ENCODE measurements at places on chromosomes 1 and 21. TPM values are rescaled to one million over a fixed set of nuclear protein-coding genes. Genes with fewer than 3 reads are reported as not detected.

Gene GNAT2
- total RNA-seq = not detected

Gene WNT4
- total RNA-seq = 0.04 TPM

Gene RHD
- total RNA-seq = not detected

Gene MIXL1
- 3.7 TPM for total RNA-seq

Gene ACTL8
- total RNA-seq = 0.28 TPM

Gene C8A
- not detected for total RNA-seq

Gene SPRR1B
- total RNA-seq = not detected

GRCh38 chr1:89996450-89997110 is 1.7 kb downstream of the ZNF326 start:
- peak overlapping the region; percentile 97 for H3K27ac ChIP-seq
- peaks cover 28% of the 10 kb centered on the region for H3K4me1 ChIP-seq
- no peak for DNase-seq
- peak overlapping the region; percentile 84 for H3K4me3 ChIP-seq
- H3K27me3 ChIP-seq = no peaks in the 10 kb centered on the region

- DNase-seq = no peak
- no peak overlapping the region for H3K4me3 ChIP-seq
- H3K4me1 ChIP-seq = peaks cover 10% of the 10 kb centered on the region
- no peak overlapping the region for H3K27ac ChIP-seq
- no peaks in the 10 kb centered on the region for H3K27me3 ChIP-seq
- H3K36me3 ChIP-seq = peaks cover 26% of the 10 kb centered on the region
These were observed 24.6 kb downstream of the LRRC41 start for GRCh38 chr1:46278807-46279206.

DNA sequence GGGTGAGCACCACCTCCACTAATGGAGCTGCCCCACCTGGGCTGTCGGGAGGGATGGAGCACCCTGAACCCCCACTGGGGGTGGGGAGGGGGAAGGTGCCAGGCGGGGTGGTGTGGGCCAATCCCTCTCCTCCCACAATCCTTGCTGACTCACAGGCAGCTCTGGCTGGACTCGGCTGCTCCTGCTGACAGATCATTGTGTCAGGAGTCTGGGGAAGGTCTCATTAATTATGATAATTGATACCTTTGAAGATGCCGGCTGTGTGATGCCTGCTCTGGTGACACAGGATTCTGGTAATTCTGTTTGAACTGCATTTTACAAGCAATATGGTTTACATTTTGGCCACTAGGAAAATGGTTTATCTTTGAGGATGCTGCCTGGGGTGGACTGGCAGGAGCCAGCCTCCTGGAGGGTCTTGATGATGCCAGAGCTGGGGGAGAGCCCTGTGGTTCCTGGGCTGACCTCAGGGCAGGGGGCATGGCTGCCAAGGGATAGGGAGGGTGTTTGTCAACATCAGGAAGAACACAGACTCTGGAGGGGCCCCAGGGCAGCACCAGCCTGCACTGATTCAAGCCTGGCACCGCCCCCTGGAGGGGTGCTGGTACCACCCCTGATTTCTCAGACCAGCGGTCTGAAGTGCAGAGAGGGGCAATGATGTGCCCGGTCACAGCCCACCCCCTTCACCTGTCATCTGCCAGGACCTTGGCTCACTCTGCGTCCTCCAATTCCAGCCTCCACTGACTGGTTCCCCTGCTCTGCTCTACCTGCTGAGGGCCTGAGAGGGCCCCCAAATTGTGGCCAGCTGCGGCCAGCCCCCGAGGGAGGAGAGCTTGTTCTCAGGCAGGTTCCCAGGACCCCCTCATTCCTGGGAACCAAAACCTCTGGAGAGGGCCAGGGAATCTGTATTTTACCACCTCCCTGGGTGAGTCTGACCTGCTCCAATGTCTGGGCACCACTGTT is 338.8 kb downstream of the MATN1 start:
- H3K27me3 ChIP-seq = no peaks in the 10 kb centered on the region
- H3K4me1 ChIP-seq = peaks cover 5% of the 10 kb centered on the region
- no peaks in the 10 kb centered on the region for H3K36me3 ChIP-seq
- no peak overlapping the region for H3K27ac ChIP-seq

DNA sequence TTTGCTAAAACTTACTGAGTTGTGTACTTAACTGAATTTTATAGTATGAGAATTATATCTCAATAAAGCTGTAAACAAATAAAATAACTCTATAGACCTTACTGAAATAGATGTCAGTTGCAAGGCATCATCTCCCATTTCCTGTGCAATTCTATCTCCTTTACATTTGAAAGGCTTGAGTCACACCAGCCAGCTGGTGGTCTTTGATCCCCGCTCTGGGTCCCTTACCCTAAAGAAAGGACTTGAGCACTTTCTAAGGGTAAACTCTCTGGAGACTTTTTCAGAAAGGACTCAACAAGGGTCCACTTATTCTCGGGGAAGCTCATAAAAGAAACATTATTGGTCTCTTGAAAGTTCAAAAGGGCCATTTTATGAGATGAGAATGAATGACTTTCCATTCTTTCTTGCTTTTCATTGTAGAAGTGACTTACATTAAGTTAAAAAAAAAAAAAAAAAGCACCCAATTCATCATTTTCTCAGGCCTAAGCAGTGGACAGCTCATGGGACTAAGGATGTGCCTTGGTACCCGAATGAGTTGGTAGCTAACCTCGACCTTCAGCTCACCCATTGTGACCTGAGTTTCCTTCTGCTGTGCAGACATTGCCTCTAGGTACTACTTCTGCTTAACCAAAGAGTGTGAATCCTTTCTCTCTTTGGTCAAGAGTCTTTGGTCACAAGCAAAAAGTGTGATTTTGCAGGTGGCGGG is 147.0 kb upstream of the COA6 start:
- H3K27ac ChIP-seq = no peak overlapping the region
- no peak overlapping the region for H3K4me3 ChIP-seq
- no peak for DNase-seq
- peaks cover 22% of the 10 kb centered on the region for H3K4me1 ChIP-seq
- no peaks in the 10 kb centered on the region for H3K27me3 ChIP-seq

DNA sequence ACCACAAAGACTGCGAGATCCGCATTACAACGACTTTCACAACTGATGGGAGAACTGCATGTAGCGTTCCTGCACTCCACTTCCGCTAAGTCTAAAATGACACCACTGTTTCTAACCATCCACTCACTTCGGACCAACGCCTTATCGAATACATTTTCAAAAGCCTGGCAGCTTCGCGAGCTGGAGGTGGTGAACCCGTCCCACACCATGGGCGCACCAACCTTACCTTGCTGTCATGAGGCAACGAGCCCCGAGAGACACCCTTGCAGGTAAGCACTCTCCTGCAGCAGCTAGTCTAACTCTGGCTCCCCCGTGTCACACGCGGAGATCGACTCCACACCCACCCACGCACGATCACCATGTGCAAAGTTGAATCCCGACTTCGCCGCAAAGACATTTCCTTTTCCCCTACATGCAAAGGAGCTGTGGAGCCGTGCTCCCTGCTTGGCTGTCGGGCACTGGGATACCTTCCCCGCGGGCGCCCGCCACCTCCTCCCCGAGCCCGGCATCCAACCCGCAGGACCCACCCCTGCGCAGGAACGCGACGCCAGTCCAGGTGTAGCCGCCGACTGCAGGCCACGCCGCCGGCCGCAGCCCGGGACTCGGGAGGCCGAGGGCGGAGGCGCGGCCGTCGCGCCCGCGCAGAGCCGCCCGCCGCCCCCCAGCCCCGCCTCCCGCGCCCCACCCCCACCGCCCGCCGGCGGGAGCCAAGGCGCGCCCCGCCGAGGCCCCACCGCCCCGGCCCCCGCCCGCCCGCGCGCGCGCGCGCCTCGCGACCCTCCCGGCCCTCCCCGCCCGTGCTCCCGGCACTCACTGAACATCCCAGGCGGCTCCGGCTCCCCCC is 629 bp downstream of the TAF5L start:
- H3K36me3 ChIP-seq = no peaks in the 10 kb centered on the region
- peak overlapping the region; percentile 92 for H3K27ac ChIP-seq
- peak overlapping the region; percentile 95 for H3K4me3 ChIP-seq

DNA sequence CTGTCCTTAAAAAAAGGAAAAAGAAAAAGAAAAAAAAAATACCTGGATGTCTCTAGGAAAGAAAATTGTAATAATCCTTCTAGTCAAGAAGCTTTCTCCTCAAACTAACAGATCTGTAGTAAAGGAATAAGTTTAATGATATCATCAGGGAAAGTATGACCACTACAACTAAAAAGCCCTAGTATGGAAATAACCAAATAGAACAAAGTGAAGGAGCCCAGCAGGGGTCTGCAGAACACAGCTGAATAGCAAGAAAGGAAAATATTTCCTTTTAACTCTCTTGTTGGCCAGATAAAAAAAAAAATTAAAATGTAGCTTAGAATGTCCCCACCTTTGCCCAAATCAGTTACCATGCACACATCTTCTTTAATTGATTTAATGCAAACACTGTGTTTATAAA is 43.2 kb downstream of the PRRX1 start:
- no peaks in the 10 kb centered on the region for H3K27me3 ChIP-seq
- H3K36me3 ChIP-seq = no peaks in the 10 kb centered on the region
- DNase-seq = no peak
- no peak overlapping the region for H3K27ac ChIP-seq
- no peaks in the 10 kb centered on the region for H3K4me1 ChIP-seq

- no peaks in the 10 kb centered on the region for H3K4me1 ChIP-seq
- no peak for DNase-seq
- peak overlapping the region; percentile 13 for H3K4me3 ChIP-seq
- no peak overlapping the region for H3K27ac ChIP-seq
- H3K36me3 ChIP-seq = no peaks in the 10 kb centered on the region
- peaks cover 95% of the 10 kb centered on the region for H3K27me3 ChIP-seq
These were observed 838 bp upstream of the GRIK3 start for GRCh38 chr1:37035014-37035691.

DNA sequence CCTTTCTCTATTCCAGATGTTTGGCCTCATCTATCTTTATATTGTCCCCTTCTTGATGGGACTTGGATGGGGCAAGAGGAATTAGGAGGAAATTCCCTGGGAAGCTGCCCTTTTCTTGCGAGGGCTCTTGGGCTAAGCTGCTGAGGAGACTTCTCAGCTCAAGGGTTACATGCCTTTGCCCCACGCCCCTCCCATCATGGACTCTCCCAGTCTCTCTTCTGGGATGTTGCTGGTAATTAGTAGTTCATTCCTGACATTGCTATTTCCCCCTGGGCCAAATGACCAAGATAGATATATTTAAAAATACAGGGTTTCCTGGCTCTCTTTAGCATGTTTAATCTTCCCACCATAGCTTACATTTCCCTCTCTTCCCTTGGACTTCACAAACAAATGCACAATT is 90.6 kb upstream of the RALGPS2 start:
- H3K36me3 ChIP-seq = no peaks in the 10 kb centered on the region
- no peak overlapping the region for H3K27ac ChIP-seq
- no peak for DNase-seq
- no peaks in the 10 kb centered on the region for H3K27me3 ChIP-seq
- H3K4me1 ChIP-seq = peaks cover 4% of the 10 kb centered on the region

- no peak overlapping the region for H3K27ac ChIP-seq
- H3K4me1 ChIP-seq = no peaks in the 10 kb centered on the region
- no peaks in the 10 kb centered on the region for H3K36me3 ChIP-seq
- no peak overlapping the region for H3K4me3 ChIP-seq
These were observed 75.2 kb downstream of the AXDND1 start for GRCh38 chr1:179440971-179441370.

GRCh38 chr1:228652116-228652515 is 83.2 kb upstream of the RHOU start:
- H3K4me1 ChIP-seq = peaks cover under 1% of the 10 kb centered on the region
- H3K27me3 ChIP-seq = peaks cover 78% of the 10 kb centered on the region
- no peak overlapping the region for H3K27ac ChIP-seq
- H3K4me3 ChIP-seq = no peak overlapping the region
- no peak for DNase-seq

DNA sequence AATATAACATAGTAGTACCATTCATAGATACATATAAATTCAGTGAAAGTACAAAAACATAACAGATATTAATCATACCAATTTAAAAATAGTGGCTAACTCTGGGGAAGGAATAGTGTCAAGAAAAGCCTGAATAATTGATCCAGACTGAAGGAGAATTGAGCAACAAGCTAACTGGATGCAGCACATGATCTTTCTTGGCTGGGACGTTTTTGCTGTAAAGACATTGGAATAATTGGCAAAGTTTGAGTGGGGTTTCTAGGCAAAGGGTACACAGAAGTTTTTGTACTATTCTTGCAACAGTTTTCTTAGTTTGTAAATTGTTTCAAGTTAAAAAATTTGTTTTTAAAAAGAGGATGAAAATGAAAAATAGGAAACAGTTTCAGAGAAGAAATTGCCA is 2.6 kb upstream of the SH3GLB1 start:
- H3K27ac ChIP-seq = no peak overlapping the region
- H3K36me3 ChIP-seq = no peaks in the 10 kb centered on the region
- DNase-seq = no peak

DNA sequence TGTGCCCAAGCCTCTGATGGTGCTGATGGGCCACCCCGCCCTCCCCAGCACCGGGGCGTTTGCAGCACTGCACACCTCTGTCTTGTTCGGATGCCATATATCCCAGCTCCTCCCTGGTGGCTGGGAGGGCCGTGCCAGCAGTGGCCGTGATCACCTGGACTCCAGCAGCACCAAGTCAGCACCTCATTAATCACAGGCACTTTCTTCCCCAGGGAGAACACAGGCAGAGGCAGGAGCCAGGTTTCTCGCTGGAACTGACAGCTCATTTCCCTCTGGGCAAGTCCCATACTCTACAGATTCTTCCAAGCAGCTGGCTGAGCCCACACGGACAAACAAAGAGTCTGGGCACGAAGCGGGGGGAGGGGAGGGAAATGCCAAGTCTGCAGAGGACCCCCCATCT is 141.7 kb upstream of the EDN2 start:
- H3K4me1 ChIP-seq = no peaks in the 10 kb centered on the region
- no peak overlapping the region for H3K4me3 ChIP-seq
- H3K36me3 ChIP-seq = no peaks in the 10 kb centered on the region
- no peaks in the 10 kb centered on the region for H3K27me3 ChIP-seq

- H3K4me1 ChIP-seq = peaks cover 14% of the 10 kb centered on the region
- no peak overlapping the region for H3K27ac ChIP-seq
- H3K4me3 ChIP-seq = no peak overlapping the region
- H3K27me3 ChIP-seq = no peaks in the 10 kb centered on the region
These were observed 12.2 kb upstream of the LAMC2 start for GRCh38 chr1:183173828-183174227.

All from cardiac muscle cell (in vitro differentiated cells and primary cell).